ENCODE measurements at places on chromosomes 1 and 21.

DNA sequence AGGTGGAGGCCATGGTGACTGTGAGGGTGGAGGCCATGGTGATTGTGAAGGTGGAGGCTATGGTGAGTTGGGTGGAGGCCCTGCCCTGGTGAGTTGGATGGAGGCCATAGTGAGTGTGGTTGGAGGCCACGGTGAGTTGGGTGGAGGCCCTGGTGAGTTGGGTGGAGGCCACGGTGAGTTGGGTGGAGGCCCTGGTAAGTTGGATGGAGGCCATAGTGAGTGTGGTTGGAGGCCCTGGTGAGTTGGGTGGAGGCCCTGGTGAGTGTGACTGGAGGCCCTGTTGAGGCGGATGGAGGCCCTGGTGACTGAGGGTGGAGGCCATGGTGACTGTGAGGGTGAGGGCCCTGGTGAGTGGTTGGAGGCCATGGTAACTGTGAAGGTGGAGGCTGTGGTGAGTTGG, 124.9 kb upstream of the VAMP3 start:
- no peak for DNase-seq

- no peak for DNase-seq
Measured at GRCh38 chr1:213659580-213660547, 327.9 kb upstream of the PROX1 start.

GRCh38 chr1:160143695-160144094, 7.7 kb upstream of the ATP1A4 start:
- no peak for DNase-seq

DNA sequence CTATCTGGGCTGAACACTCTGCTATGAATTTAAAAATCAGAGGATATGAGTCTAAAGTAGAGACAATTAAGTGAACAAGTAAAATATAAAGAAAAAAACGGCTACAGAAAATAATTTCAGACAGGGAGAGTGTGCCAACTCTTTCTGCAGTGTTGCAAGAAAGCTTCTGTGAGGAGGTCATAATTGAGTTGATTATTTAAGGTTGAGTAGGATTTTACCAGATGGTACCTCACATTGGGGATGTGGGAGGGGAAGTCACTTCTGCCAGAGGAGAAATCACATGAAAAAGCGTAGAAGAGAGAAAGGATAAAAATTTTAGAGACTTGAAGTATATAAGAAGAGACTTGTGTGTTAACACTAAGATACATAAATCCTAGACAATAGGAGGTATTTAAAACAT, 238.0 kb upstream of the NCAM2 start:
- DNase-seq, result no peak

- no peak for DNase-seq
Measured at GRCh38 chr1:248597589-248597988, at the start of gene OR2T10. TSS of gene OR2T10 (minus strand) at chr1:248597700. CDS start at chr1:248593768, 3,932 bp downstream.

DNA sequence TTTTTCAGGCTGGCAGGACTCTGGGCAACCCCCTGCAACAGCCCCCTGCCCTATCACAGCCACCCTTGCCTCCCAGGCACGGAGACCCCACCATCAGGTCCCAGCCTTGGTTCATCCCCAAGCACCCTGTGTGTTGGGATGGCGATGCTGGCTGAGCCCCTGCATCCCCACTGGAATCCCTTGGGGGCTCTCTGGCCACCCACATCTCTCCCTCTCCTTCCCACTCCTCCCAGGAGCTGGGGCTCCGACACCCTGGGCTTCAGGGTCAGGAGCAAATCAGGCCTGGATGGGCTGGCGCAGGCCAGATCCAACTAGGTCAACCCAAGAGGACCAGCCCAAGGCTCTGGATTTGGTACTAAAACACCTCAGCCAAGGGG, 25.9 kb downstream of the COL6A1 start:
- DNase-seq, result no peak

DNA sequence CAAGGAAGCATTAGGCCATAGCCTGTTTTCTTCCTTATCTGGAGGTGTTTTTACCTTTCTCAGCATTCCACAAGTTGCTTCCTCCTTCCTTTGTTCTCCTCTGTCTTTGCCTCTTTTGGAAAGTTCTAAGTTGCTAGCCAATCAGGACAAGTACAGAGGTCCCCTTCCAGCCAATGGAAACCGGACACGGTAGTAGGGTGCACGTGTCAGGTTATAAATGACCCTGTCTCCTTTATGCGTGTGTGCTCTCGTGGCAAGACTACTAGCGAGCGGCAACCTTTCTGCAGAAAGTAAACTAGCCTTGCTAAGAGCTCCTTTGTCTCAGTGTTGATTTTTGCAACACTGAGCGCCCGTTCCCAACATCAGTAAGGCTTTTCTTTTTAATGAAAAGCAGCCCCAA, 1.5 kb upstream of the ACADM start:
- DNase-seq, result peak; percentile 50

All from Jurkat, Clone E6-1 (cell line).